Amniotic stem cell (primary cell): ENCODE measurements at places on chromosomes 4 and X.

DNA sequence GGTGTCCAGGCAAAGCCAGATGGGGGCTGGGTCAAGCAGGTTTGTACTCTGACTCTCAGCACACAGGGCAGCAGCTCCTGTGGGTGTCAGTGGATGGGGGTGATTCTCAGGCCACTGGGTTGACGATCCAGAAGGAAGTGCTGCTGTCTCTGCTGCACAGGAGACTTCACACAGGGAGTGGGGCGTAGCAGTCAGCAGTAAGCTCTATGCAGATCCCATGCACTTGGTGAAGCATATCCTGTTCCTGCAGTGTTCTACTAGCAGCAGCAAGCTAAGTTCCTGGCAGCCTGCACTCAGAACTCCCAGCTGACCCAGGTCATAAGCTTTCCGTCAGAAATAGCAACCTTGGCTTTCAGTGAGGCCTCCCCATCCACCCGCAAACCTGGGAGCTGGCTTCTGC is 117.6 kb upstream of the NDST3 start:
- DNase-seq = no peak

DNA sequence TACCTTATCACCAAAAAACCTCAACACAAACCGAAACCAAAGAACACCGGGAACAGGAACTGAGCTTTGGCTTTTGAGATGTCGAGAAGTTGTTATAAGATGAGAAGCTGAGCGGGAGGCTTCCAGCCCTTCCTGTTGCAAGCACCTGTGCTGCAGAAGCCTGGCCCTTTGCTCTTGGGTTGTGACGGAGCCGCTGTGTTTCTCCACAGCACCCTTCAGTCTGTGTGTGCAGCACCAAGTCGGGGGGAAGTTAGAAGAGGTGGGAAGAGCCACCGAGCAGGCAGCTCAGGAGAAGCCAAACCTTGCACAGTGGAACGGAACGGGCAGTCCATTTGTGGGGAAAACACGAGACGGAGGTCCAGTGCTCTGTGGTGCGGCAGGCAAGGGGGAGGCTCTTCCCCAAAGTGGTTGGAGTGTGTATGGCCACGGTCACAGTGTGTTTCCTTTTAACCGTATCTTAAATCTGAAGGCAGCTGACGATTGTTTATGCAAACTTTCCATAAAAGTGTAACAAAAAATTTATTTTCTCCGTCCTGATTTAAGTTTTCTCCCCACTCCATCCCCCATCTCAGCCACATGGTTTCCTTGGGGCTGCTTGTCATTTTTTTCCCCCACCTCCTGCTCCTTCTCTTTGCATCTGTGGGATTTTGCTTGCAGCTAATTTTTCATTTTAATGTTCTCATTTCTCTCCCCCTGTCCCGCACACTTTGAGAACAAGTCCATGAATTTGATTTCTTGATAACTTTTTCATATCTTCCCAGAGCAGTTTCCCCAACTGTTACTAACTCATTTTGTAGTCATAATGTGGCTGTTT is 123.7 kb downstream of the STOX2 start:
- no peak for DNase-seq

DNA sequence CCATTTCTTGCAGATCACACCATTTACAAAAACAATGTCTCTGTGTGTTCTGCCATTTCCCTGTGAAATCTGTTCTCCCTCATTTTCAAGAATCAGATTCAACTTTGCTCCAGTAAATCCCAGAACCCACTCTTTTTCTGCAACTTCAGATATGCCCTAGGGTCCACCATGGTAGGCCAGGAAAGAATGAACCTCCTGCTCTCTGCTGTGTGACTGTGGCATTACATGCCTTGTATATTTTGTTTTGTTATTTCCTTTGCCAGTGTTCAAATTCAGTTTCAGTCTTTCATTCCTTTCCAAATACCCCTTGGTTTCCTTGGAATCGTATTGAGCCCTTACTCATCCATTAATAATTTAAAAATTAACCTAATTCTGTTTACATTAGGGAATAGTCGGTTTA is 290.2 kb upstream of the VCX start:
- no peak for DNase-seq

DNA sequence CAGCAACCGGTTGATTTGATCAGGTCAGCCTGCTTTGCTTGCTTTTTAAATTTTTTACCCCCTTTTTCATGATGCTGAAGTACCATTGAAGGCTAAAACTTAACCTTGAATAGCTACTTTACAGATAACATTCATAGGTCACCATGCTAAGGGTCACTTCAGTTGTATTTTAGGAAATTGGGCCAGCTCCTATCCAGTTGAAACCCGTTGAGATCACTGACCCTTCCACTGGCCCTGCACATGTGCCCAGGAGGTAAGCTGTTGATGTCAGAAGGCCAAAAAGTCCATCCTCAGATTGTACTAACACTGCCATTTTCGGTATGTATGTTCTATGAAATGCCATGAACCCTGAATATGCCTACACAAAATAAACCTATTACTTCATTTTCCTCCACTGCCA is 133.0 kb upstream of the FAT4 start:
- DNase-seq = no peak

DNA sequence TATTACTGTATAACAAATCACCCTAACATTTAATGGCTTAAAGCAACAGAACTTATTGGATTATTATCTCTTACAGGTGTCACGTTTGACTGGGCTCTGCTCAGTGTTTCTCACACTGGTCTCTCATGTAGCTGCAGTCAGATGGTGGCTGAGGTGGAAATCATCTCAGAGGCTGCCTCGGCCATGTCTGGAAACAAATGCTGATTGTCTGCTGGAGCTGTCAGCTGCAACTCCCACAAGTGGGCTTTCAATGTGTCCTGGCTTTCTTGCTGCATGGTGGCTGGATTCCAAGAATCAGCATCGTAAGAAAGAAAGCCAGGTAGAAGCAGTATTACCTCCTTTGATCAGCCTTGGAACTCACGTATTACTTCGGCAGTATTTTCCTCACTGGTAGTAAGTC is 277.6 kb downstream of the SPANXN1 start:
- no peak for DNase-seq

GRCh38 chrX:36908801-36909675 is 99.1 kb upstream of the FAM47C start:
- peak; percentile 17 for DNase-seq

GRCh38 chrX:5718651-5719050 is 510.0 kb downstream of the NLGN4X start:
- no peak for DNase-seq

- DNase-seq = no peak
These were observed 69.2 kb downstream of the STK32B start for GRCh38 chr4:5120468-5120867.

DNA sequence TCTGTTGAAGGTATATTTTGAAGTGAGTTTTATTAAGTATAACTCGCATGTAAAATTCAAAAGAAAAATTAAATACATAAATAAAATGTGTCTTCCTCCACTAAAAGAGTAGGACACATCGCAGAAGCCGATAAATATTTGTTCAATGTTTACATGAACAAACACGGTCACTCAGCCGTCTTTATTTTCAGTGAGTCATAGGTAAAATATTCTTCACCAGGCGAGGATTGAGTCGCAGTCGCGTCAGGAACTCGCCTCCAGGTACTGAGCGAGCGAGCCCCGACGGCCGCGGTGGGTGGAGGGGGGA is 271 bp upstream of the FUNDC2 start:
- DNase-seq = no peak

- DNase-seq = no peak
These were observed 2.4 kb downstream of the TLL1 start for GRCh38 chr4:165875446-165875845.

DNA sequence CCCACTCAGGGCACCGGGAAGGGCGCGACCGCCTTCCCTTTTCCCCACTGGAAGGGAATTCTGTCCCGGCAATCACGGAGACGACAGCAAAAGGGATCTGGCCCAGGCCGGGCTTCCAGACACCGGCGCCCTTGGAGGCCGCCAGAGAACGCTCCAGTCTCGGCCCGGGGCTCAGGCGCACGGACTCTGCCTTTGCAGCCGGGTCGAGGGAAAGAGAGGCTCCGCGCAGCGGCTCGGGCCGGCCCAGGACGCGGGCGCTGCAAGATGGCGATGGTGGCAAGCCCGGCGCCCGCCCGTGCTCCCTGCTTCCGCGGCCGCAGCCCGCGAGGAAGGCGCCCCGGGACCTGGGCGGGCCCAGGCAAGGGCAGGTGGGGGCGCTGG is 1.1 kb downstream of the CTBP1 start:
- no peak for DNase-seq
